ENCODE measurements at places on chromosomes 12 and 14.

- DNase-seq, result peak; percentile 90
- no peak overlapping the region for H3K27ac ChIP-seq
- H3K4me3 ChIP-seq, result peak overlapping the region; percentile 48
Measured at GRCh38 chr14:24332268-24332993, 2.4 kb downstream of the ADCY4 start.

GRCh38 chr14:80850197-80850814 lies 91.2 kb downstream of the CEP128 start:
- H3K27me3 ChIP-seq, result no peaks in the 10 kb centered on the region
- H3K4me3 ChIP-seq, result no peak overlapping the region
- H3K36me3 ChIP-seq, result no peaks in the 10 kb centered on the region
- DNase-seq, result no peak

DNA sequence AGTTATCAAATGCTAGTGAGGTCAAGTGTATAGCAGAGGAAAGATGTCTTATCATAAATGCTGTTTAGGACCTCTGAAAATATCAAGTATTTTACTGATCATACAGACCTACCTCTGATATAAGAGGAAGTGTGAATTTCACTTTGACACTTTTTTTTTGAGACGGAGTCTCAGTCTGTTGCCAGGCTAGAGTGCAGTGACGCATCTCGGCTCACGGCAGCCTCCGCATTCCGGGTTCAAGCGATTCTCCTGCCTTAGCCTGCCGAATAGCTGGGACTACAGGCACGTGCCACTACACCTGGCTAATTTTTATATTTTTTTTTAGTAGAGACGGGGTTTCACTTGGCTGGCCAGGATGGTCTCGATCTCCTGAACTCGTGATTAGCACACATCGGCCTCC lies 55.1 kb upstream of the PIK3C2G start:
- H3K27ac ChIP-seq, result no peak overlapping the region
- H3K27me3 ChIP-seq, result no peaks in the 10 kb centered on the region
- no peaks in the 10 kb centered on the region for H3K36me3 ChIP-seq
- no peaks in the 10 kb centered on the region for H3K4me1 ChIP-seq

- H3K27me3 ChIP-seq, result no peaks in the 10 kb centered on the region
- no peak overlapping the region for H3K27ac ChIP-seq
- no peak overlapping the region for H3K4me3 ChIP-seq
- H3K36me3 ChIP-seq, result no peaks in the 10 kb centered on the region
- no peak for DNase-seq
- H3K4me1 ChIP-seq, result no peaks in the 10 kb centered on the region
Measured at GRCh38 chr12:83190631-83191390, 504.1 kb downstream of the TMTC2 start.

DNA sequence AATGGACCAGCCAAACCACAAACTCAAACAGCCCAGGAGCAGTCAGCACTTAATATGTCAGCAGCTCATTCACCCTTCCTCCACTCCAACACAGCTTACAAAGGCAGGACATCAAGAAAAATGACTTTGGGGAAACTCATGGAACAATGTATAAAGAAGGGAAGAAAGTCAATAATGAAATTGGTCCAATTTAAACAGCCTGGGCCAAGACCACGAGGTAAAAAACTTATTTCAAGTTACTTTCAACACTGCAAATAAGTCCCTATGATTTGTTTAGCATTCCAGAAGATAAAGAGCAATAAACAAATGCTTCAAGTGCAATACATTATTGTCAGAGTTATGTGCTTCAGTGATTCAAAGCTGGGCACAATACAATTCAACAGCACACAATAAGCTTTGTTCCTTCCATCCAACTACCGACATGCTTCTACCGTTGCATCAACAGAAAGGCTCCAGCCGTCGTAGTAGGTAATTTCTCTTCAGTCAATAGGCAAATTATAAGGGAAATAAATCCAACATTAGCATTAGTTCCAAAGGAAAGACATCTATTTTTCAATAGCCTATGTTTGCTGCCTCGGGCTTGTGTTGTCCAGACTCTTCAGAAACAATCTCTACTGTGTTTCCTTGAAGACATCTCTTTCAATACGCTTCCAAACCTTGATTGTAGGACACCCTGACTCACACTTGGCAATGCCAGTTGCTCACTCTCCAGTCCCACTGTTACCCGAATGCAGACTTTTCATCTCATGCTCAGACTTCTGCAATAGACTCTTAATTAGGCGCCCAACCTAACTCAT lies 225.7 kb downstream of the NUAK1 start:
- H3K27ac ChIP-seq, result no peak overlapping the region
- H3K4me3 ChIP-seq, result no peak overlapping the region
- no peaks in the 10 kb centered on the region for H3K4me1 ChIP-seq
- no peak for DNase-seq
